ENCODE measurements at places on chromosomes 1 and 21.

DNA sequence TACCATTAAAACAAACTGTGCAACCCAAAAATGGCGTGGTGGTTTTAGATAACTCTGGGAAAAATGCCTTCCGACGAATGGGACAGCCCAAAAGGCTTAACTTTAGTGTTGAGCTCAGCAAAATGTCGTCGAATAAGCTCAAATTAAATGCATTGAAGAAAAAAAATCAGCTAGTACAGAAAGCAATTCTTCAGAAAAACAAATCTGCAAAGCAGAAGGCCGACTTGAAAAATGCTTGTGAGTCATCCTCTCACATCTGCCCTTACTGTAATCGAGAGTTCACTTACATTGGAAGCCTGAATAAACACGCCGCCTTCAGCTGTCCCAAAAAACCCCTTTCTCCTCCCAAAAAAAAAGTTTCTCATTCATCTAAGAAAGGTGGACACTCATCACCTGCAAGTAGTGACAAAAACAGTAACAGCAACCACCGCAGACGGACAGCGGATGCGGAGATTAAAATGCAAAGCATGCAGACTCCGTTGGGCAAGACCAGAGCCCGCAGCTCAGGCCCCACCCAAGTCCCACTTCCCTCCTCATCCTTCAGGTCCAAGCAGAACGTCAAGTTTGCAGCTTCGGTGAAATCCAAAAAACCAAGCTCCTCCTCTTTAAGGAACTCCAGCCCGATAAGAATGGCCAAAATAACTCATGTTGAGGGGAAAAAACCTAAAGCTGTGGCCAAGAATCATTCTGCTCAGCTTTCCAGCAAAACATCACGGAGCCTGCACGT, 82.1 kb downstream of the PRDM2 start:
- DNase-seq: no peak

GRCh38 chr1:221549815-221550214, 192.1 kb downstream of the DUSP10 start:
- DNase-seq: no peak

DNA sequence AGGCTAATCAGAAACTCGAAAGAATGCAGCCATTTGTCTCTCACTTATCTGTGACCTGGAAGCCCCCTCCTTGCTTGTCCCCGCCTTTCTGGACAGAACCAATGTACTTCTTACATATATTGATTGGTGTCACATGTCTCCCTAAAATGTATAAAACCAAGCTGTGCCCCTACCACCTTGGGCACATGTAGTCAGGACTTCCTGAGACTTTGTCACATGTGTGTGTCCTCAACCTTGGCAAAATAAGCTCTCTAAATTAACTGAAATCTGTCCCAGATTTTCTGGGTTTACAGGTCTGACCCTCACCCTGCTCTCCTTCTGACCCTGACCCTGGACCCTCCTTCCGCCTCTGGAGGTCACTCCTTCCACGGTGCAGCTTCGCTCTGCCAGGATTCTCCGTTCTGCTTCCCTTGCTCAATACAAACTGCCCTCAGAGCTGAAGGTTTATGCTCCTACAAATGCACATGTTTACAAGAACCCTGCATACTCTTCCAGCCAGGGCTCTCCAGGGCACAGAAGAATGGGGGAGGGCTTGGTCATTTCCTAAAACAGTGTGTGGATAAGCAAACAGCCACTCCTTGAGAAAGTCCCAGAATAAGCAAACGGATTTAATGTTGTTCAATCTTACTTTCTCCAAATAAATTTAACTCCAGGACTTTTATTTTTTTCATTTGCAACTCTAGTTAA, 160.5 kb downstream of the ACTL8 start:
- DNase-seq: no peak

DNA sequence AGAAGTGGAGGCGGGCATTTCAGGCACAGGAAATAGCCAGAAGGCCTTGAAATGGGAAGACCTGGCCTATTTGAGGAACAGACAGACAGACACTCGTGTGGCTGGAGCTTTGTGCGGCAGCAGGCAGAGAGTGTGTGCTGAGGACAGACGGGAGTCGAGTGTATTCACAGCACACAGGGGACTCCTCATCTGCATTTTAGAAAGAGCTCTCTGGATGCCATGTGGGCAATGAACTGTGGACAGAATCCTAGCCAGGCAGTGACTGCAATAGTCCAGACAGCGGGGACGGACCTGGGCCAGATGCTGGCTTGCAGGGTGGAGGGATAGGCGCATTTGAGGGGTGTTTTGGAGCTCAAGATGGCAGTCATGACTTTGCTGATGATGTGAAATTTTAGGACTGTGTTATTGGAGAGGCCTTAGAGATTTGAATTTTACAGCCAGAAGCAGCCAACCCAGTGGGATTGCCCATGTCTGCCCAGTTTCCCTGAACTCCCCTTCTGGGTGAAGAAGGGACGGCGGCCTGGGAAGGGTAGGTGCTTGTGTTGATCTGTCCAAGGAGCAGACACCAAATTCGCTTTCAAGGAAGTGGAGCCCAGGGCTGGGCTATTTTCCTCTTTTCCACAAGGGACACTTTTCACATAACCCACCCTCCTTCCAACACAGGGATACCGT, 43.7 kb downstream of the CHAF1B start:
- DNase-seq: no peak

GRCh38 chr1:209703834-209704504, 677 bp upstream of the HSD11B1 start:
- DNase-seq: no peak

DNA sequence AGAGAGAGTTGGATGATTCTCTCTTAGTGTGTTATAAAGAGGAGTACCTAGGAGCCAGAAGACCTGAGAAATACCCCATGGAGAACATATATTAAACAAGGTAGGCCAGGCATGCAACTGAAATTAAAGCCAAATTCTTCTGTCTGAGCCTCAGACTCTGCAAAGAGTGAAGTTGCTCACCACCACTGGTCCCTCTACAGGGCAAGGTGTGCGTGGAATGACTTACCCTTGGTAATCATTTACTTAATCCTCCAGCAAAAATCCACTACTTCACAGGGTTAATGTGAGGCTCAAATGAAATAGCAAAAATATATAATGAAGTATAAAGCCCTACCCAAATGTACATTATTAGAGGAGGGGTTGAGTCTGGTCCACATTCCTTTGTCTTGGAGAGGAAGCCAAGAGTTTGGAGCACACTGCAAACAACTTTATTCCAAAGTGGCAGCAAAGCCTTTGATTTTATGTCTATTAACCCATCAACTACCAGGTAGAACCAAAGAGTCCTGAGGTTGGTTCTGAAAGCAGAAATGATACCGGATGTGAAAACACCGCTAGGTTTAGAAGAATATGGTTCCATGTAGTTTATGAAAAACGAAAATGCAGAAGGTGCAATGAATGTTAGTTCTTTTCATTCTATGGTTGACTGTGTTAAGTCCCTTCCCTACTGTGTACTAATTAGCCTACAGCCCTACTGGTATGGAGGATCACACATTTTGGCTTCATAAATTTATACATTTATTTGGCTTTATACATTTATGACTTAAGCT, 8.5 kb downstream of the SSR2 start:
- no peak for DNase-seq

DNA sequence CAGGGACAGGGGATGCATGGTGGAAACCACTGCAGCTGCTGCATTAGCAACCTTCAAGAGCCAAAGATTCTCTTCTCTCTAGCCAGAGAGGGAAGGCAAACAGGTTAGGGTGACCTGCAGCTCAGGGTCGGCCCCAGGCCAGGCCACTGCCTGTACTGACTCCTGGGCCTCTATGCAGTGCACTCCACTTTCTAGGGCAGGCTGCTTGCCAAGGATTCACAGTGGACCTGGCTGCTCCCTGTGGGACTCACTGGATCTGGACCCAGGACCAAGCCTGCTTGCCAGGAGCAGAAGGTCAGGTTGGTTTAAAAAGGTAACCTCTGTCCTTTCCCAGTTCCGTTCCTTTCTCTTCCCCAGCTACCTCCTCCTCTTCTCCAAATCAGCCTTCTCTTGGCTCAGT, 52.4 kb downstream of the HIVEP3 start:
- DNase-seq: no peak

GRCh38 chr1:33045814-33046213, 9.1 kb upstream of the AK2 start:
- DNase-seq: no peak

DNA sequence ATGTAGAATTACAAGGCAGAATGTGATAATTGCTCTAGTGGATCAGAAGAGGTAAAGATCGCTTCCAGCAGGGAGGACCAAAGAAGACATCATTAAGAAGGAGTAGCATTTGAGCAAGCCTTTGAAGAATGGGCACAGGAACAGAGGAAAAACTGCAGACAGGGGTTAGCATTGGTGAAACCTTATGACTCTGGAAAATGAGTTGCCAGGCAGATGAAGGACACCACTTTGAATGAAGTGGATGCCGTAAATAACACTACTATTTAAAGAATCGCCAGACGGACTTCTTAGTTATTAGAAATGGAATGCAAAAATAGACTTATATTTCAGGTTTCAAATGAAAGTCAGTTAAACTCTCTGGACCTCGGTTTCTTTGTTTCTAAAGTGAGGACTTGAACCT, 727.7 kb downstream of the USP25 start:
- no peak for DNase-seq

DNA sequence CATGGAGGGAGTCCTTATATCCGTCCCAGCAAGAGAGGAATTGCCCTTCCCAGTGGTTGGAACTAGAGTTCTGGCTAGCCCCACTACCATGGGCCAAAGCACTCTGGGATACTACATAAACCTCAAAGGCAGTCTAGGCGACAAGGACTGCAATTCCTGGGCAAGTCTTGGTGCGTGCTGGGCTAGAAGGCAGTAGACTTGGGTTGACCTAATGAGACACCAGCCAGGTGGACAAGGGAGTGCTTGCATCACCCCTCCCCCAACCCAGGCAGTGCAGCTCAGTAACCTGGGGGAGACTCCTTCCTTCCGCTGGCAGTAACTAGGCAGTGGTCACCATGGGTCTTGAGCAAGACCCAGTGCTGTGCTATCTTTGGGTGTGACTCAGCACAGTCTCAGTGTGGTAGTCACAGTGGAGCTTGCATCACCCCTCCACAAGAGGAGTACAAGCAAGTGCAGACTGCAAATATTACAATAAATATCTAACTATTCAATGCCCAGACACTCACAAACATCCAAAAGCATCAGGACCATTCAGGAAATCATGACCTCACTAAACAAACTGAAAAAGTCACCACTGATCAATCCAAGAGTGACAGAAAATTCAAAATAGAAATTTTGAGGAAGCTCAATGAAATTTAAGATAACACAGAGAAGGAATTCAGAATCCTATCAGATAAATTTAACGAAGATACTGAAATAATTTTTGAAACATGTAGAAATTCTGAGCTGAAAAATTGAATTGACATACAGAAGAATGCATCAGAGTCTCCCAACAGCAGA, 84.7 kb upstream of the LYPLAL1 start:
- no peak for DNase-seq

GRCh38 chr1:33377756-33378155, 53.1 kb downstream of the PHC2 start:
- DNase-seq: no peak

DNA sequence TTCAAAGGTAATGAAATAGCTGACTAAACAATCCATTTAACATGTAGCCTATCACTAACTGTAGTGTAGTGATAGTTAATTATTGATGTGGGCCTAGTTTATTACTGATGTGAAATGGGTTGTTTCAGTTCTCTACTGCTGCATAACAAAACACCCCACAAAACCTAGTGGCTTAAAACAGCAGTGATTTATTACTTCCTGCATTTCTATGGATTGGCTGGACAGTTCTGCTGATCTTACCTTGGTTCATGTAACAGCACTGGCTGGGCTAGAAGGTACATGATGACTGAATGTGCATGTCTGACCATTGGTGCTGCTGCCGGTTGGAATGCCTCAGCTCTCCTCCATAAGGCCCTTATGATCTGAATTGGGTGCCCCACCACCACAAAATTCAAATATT, 5.4 kb upstream of the ABL2 start:
- no peak for DNase-seq

DNA sequence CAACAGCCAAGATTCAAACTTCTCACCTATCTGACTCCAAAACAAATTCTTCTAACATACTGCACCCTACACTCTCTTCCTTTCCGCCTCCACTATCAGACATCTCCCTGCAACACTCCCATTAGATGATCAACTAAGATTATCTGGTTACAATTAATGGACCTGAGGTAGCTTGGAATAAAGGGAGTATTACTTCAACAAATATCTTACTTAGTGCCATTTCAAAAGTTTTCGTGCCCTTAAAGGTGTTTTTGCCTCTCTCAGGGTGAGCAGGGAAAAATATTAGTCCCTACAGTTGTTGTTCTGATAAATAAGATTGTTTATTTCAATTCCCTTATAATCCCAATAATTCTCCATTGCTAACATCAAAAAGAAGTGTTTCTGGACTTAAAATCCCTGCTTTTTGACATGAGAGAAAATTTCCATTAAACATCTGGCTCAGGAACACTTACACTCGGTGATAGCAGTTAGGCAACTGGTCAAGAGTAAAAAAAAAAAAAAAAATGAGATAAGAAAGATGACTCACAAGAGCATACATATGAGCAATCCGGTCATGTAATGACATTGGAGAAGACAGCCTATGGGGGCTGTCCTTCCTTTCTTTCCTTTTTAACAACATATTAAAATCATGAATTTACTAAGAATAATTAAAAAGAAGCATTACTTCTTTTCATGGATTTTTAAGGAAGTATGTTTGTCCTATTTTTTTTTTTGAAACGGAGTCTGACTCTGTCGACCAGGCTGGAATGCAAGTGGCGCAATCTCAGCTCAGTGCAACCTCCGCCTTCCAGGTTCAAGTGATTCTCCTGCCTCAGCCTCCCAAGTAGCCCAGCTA, 7.6 kb downstream of the RSBN1 start:
- DNase-seq: no peak

DNA sequence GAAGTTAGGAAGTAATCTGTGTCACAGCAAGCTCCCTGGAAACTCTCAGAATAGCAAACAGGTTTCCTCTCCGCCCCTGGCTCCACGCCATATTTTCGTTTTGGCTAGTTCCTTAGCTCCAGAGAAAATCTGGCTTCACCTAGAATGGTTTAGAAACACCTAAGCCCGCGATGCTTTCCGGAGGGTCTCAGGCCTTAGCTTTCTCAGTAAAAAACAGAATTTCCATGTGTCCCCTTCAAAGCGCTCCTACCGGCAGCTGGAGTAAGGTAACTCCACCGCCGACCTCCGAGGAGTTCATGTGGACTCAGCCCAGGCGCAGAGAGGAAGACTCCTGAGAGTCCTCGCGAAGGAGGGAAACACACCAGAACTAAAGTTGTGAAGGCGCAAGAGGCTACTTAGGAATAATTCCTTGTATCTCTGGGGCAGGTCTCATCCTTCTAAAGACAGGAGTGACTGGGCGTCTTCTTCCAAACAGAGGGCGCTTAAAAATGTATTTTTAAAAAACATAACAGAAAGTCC, 406 bp downstream of the KIAA0040 start:
- DNase-seq: peak; percentile 78

GRCh38 chr1:7119156-7119555, 333.9 kb downstream of the CAMTA1 start:
- no peak for DNase-seq
